ENCODE measurements at places on chromosomes 2 and 18. TPM values are rescaled to one million over a fixed set of nuclear protein-coding genes. Genes with fewer than 3 reads are reported as not detected.

ANKRD44 gene
- 3.4 TPM for total RNA-seq

CNTNAP5 gene
- total RNA-seq, result not detected

BCL11A gene
- total RNA-seq, result 1.0 TPM

CTAGE1 gene
- not detected for total RNA-seq

HOXD10 gene
- total RNA-seq, result not detected

ZNG1B gene
- total RNA-seq, result 68.9 TPM

SCN1A gene
- 2.7 TPM for total RNA-seq

- no peaks in the 10 kb centered on the region for H3K27me3 ChIP-seq
- no peak for DNase-seq
- no peaks in the 10 kb centered on the region for H3K36me3 ChIP-seq
- peaks cover 8% of the 10 kb centered on the region for H3K4me1 ChIP-seq
These were observed 125.6 kb upstream of the CAPN13 start for GRCh38 chr2:30932870-30933269.

- no peak for DNase-seq
- no peaks in the 10 kb centered on the region for H3K27me3 ChIP-seq
- H3K4me1 ChIP-seq, result no peaks in the 10 kb centered on the region
- H3K27ac ChIP-seq, result no peak overlapping the region
These were observed 43.3 kb upstream of the CYP20A1 start for GRCh38 chr2:203195331-203196036.

DNA sequence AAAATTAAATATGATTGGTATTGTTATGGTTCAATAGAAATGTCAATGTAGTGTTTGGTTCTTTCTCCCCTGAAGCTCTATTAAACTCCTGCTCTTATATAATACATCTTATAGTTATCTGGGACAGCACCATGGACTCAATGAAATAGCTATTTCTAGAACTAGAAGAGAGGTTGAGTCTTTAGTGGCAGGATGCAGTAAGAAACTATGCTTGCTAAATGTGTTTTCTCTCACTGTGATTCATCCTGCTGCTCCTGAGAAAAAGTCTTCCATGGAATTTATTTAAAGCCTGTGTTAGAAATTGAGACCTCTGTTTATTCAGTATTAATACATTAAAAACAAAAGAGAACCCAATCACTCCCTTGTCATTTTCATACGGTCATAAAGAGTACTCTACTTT, 61.5 kb downstream of the G6PC2 start:
- no peak for DNase-seq
- no peaks in the 10 kb centered on the region for H3K4me1 ChIP-seq
- H3K36me3 ChIP-seq, result no peaks in the 10 kb centered on the region
- no peak overlapping the region for H3K4me3 ChIP-seq
- no peak overlapping the region for H3K27ac ChIP-seq
- no peaks in the 10 kb centered on the region for H3K27me3 ChIP-seq

DNA sequence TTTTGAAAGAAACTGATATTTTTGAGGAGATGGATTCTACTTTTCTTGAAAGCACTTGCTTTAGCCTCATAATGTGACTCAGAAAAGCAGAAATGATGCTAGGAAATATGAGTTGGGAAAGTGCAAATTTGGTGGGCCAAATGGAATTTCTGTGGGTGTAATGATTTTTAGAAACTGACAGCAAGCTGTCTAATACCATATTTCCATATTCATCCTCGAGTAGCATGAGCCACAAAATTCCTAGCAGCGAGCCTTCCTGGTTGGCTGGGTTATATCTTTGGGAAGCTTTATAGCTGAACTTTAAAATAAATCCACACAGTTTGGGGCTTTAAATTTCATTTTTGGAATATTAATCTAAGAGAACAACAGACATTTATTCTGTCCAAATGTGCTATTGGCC, 190.0 kb downstream of the DSC3 start:
- no peak for DNase-seq
- no peaks in the 10 kb centered on the region for H3K27me3 ChIP-seq

- no peak for DNase-seq
- H3K27me3 ChIP-seq, result no peaks in the 10 kb centered on the region
- no peaks in the 10 kb centered on the region for H3K4me1 ChIP-seq
- H3K4me3 ChIP-seq, result no peak overlapping the region
- H3K36me3 ChIP-seq, result no peaks in the 10 kb centered on the region
- no peak overlapping the region for H3K27ac ChIP-seq
These were observed 242.7 kb upstream of the ZSWIM2 start for GRCh38 chr2:187091664-187092063.
